Occipital lobe (tissue), 3 donors: ENCODE measurements at places on chromosomes 4 and X. TPM values are rescaled to one million over a fixed set of nuclear protein-coding genes. Genes with fewer than 3 reads are reported as not detected.

GRCh38 chrX:104351173-104351769, 96.5 kb upstream of the ESX1 start:
- no peak for DNase-seq

DNA sequence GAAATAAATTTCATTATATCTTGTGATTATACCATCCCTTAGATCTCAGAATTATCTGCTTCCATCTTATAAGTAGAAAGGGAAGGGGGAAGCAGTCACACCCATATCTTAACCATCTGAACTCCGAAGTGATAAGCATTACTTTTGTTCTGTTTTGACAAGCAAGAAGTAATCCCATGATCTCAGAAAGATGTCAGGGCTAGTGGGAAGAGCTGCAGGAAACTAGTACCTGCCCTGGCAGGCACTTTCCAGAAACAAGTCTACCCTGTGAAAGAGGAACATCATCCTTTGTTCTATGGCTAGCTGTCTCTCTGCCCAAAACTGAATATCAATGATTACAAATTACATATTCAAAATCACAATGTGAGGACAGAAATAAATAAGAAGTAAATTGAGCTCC, 244.4 kb downstream of the SPOCK3 start:
- no peak for DNase-seq

The ARAP2 gene
- total RNA-seq = 91.2 TPM

GRCh38 chr4:7375427-7375826, 59.3 kb downstream of the PSAPL1 start:
- peak; percentile 21 for DNase-seq

GRCh38 chr4:661881-662761, 12.0 kb downstream of the ATP5ME start:
- no peak for DNase-seq

DNA sequence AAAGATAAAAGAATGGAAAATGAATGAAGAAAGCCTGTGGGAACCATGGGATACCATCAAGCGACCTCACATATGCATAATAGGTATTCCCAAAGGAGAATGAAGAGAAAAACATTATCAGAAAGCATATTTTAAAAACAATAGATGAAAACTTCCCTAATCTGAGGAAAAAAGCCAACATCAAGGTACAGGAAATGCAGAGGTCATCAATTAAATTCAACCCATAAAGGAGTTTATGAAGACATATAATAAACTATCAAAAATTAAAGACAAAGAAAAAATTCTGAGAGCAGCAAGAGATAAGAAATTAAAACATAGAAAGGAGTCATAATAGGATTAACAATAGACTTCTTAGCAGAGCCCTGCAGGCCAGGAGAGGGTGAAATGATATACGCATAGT, 397.5 kb downstream of the GPM6A start:
- DNase-seq = no peak

GRCh38 chr4:139764182-139764581, 98.6 kb downstream of the MGST2 start:
- no peak for DNase-seq

DNA sequence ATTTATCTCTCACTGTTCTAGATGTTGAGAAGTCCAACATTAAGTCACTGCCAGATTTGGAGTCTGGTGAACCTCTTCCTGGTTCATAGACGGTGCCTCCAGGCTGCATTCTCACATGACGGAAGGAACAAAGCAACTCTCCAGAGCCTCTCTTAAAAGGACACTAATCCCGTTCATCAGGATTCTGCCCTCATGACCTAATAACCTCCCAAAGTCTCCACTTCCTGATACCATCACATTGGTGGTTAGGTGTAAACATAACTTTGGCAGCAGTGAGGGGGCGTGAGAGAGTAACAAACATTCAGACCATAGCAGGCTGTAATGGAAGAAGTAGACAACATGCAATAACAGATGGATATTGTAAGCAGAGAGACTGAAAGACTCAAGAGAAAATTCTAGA, 388.6 kb downstream of the PDHA2 start:
- no peak for DNase-seq

The PCDH19 gene
- 25.7 TPM for total RNA-seq

DNA sequence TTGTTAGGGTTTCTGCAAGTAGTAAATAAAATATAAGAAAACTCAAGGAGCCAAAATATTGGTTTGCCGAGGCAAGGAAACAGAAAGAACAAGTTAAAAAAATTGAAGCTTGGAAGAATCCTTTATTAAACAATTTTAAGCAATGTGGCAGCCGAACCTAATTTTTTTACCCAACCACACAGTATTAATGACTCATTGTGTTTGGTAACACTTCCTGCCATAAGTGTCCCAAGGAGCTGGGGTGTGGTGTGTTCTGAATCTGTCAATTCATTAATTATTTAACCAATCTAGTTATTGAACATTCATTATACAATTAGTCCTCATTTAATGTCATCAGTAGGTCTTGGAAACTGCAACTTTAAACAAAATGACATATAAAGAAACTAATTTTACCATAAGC, 19.3 kb upstream of the CPE start:
- no peak for DNase-seq

The TEC gene
- 5.5 TPM for total RNA-seq

GRCh38 chr4:13355111-13355880, 128.8 kb downstream of the RAB28 start:
- DNase-seq = no peak

The ARMCX2 gene
- 68.6 TPM for total RNA-seq

DNA sequence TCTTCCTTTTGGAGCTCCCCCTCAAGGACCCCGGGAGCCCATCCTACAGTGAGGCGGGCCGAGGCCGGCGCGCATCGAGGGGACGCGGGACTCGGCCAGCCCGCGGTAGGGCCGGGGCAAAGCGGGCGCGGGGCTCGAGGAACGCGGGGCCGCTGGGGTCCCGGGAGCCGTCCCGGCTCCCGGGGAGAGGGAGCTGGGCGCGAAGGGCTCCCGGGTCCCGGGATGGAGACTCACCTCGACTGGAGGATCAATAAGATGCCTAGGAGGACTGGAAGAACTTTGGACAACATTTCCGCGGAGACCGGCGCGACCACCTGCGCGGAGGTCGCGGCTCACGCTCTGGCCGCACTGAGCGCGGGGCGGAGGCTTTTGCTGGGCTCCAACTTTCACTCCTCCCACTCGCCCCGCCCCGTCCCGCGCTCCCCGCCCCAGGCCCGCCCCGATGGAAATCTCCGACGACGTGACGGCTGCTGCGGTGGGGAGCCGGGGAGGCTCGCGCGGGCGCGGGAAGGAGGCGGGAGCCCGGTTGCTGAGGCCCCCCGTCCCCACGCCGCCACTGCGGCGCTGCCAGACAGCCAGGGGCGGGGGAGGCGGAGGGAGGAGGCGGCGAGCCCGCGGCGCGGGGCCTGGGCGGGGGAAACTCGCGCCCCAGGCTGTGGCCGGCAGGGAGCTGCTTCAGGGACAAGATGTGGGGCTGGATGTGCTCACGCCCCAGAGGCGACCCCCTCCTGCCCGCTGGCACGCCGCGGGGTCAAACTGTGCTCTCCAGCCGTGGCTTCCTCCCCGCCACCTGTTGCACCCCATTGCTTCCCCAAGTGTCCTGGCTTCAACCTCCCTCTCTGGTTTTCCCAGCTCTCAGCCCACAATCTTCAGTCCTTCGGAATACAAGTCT, at the start of gene GABRE:
Gene GABRE (minus strand): TSS at position 341 of the 892 bp plus-strand sequence. CDS start 51 bp downstream, at position 290.
- DNase-seq = no peak

The CXCL11 gene
- total RNA-seq = not detected

DNA sequence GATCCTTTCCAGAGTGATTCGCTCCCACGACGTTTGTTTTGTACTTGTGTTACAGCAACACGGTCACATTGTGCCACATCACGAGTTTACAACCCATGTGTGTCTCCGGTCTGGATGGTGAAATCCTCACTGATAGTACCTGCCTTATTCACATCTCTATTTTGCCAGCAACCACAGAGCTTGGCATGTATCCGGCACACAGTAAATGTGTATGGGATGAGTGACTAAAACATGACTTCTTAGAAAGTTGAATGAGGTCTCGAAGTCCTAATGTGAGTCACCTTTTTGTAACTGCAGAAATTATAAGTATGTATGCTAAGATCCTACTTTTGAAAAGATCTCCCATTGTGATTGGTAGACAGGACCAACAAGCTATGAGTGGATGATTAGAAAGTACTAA, 7.5 kb downstream of the STOX2 start:
- no peak for DNase-seq
